ENCODE measurements at places on chromosomes 4 and X.
A peak's percentile ranks its signal among the peaks of the same experiment; 100 is the strongest.

DNA sequence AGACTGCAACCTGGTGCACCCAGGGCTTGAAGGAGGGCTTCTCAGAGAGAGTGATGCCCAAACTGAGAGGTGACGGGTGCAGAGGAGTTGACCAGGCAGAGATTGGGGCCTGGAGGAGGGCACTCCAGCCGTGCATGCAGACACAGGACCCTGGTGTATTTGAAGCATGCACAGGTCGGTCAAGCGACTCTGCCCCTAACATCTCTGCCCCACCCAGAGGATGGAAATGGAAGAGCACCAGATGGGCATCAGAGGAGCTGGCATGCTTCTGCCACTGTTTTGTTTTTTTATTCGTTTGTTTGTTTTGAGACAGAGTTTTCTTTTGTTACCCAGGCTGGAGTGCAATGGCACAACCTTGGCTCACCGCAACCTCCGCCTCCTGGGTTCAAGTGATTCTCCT lies 320.9 kb downstream of the EVC2 start:
- DNase-seq, result peak; percentile 11

- DNase-seq, result no peak
These were observed 4.0 kb upstream of the SLC2A9 start for GRCh38 chr4:10025230-10025806.

DNA sequence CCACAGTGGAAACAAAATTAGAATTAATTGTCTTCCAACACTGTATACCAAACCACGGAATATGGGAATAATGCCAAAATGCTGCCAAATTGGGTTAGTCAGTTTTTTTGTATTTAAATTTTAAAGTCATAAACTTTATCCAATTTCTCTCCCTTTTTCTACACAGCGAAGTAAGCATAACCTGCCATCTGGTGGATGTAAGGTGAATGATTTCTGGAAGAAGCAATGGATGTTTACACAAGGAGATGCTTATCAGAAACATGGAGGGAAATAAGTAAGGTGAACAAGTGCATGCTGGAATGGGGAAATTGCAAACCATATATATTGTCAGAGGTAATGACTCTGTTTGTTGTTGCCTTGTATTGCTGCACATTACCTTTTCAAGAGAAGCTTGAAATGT lies 691.9 kb downstream of the TECRL start:
- peak; percentile 34 for DNase-seq

- DNase-seq, result no peak
These were observed 141.7 kb downstream of the PAPSS1 start for GRCh38 chr4:107578321-107578720.

DNA sequence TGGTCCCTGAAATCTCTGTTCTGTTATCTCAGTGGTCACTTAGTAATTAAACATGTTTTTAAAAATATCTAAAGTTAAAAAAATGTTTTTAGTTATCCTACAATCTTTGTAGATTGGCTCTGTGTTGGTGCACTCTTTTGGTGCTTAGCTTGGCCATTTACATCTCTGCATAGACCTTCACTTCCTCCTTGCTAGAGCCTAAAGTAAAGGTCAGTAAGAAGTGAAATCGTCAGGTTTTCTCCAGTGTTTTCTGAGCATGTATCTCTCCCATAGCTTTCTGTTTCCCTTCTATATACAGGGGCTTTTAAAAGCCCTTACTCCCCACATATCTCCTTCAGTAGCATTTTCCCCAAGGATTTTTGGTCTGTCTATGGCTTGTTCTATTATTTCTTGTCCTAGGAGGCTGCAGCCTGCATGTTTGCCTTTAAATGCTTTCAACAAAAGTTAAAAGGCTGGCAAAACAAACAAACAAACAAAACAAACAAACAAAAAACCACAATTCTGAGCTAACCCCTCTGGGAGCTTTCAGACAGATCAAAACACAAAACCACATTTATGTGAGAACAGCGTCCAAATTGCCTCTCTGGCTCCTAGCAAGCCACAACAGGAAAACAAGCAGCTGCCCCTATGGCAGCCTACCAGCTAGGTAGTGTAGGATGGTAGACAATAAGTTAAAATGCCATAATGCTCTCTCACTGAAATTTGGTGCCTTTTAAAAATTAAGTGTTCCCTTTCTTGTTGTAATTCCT lies 27.3 kb upstream of the GPRASP2 start:
- DNase-seq, result no peak

DNA sequence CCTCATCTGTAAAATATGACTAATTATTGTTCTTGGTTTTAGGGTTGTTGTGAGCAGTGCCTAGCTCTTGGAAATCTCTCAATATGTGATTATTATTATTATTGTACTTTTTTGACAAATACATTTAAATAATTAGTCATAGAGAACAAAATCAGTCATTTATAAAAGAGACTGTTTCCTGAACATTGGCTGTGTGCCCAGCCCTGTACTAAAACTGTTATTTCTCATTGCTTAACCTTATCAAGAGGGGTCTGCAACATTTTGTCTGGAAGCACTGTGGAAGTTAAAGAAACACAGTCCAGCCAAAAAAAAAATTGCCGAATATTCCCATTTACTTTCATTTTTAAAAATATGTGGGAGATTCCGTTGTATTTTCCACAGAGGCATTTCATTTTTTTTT lies 989.2 kb upstream of the SLIT2 start:
- DNase-seq, result no peak

DNA sequence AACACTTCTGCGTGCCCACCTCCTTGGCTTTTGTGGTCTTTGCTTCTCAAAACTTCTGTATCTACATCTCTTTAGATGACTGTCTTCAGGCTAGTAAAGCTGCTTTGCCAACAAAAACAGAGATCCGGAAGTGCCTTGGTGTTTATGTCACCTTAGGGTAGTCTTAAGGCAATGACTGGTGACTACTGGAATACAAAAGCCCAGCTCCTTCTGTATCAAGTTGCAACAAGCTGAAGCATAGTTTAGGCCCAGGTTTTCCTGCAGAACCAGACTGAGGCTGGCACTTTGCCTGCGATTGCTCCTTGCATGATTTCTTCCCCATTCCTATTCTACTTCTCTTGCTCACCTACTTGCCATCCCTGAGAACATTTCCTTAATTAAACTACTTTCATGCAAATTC lies 333.8 kb downstream of the DMD start:
- DNase-seq, result no peak

GRCh38 chr4:145564540-145564939 lies 54.6 kb upstream of the MMAA start:
- DNase-seq, result no peak

DNA sequence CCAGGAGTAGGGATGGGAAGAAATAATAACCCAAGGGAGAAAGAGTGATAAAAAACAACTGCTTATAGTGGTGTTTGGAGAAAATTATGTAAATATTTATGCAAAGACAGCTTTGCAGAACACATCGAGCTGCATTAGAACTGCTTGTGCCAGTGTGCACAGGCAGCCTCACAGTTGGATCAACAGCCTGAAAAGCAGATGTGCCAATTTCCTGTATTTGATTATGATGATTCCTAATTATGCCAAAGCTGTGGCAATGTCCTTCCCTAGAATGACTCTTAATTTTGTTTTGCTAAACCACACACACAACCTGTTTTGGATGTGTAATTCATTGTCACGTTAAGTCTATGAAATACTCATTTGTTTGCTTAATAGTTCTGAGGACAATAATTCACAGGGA lies 30.6 kb upstream of the ANTXR2 start:
- peak; percentile 48 for DNase-seq

DNA sequence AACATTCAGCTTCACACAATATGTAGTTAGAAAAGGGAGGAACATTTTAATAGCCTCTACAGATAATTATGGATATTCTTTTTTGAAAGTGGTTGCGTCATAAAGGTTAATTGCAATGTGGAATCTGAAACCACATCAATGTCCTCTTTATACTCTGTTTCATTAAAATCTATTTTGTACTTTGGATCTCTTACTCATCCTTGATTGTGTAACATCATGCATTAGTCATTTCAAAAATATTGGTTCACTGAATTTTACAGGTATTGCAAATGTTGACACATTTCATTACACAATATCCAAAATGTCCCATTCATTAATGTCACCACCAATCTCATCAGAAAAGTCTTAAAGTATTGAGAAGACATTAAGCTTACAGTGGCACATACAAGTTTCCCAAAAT lies 62.7 kb upstream of the USP9X start:
- DNase-seq, result peak; percentile 53

- peak; percentile 91 for DNase-seq
These were observed 38.5 kb upstream of the FGFBP2 start for GRCh38 chr4:16001484-16001858.

DNA sequence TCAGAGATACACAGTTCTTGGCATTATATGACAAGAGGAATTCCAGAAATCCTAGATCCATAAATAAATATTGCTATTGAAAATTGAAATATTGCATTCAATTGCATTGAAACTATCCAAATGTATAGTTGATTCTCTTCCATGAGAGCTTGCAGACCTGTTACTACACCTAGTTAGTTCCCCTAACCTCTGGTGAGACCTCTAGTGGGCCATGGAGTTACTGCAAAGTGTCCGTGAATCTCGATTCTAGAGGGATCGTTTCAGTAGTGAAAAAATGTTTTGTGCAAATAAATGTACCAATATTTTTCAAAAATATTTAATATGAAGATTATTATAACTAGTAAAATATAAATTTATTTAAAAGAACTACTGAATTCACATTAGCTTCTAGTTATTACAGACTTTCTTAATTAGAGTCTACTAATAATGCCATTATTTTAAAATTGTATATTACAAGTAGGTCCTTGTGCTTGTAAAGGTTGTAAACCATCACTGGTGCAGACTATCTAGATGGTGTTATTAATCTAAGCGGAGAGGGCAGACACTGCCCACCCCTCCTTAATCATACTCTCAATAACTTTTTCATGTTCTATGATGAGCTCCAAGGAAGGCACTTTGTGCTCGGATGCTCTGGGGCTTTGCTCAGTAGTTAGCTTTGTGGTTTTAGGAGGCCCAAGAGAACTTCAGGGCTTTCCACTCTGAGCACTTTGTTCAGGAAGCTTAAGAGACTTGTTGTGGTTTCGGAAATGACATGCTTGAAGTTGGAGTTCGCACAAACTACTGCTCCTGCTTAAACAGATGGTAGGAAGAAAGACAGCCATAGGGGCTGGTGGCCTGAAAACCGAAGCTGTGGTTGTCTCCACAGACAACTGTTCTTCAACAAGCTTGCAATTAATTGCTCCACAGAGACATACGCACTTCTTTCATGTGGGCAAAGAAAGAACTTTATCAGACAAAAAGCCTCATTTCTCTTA lies 42.8 kb downstream of the IL21 start:
- DNase-seq, result peak; percentile 82

DNA sequence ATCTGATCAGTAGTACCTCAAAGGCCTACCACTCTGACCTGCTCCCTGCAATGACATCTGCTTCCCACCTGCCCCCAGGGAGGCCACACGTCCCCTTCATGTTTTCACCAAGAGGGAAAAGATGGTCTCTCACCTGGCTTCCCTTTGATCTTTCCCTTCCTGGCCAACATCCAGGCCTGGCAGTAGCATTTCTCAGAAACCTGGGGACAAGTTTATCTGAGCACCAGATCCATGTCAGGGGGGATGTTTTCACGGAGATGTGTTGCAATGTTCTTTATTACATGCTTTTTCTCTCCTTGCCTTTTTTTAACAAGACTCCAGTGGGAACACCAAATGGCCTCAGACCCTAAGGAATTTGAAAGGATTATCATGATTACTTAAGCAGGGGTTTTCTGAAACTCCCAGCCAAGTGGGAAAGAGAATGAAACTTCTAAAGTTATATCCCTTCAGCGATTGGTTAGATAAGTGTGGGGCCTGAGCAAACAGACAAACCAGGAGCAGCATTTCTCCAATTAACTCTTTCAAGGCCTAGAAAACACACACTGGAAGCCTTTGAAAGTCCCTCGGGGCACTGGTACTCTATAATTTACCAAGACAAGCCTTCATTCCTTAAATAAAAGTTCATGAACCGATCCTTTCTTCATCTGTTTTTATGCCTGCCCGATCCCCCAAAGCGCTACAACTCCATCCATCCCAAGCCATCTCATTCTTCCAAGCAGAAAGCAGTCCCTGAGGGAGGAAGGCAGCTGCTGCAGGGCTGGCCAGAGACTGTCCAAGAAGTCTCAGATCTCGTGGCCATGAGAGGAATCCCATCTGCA lies 94.1 kb downstream of the BCOR start:
- no peak for DNase-seq

DNA sequence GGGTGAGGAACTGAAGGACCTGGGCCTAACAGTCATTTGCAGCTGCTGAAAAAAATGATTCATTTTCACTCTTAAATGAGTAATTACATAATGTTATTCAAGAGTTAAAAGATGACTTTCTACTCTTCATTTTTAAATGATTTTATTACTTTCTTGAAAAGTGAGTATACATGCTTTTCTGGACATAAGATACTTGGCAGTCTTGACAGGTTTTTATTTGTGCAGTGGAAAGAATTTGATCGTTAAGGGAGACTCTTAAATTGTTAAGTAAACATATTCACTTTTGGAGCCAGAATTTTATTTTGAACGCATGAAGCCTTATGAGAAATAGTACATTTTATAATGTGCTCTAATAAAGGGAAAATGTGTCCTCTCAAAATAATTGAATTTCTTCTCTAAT lies 245.7 kb downstream of the TENM3 start:
- DNase-seq, result no peak

GRCh38 chr4:145720656-145721055 lies 40.7 kb downstream of the C4orf51 start:
- no peak for DNase-seq

DNA sequence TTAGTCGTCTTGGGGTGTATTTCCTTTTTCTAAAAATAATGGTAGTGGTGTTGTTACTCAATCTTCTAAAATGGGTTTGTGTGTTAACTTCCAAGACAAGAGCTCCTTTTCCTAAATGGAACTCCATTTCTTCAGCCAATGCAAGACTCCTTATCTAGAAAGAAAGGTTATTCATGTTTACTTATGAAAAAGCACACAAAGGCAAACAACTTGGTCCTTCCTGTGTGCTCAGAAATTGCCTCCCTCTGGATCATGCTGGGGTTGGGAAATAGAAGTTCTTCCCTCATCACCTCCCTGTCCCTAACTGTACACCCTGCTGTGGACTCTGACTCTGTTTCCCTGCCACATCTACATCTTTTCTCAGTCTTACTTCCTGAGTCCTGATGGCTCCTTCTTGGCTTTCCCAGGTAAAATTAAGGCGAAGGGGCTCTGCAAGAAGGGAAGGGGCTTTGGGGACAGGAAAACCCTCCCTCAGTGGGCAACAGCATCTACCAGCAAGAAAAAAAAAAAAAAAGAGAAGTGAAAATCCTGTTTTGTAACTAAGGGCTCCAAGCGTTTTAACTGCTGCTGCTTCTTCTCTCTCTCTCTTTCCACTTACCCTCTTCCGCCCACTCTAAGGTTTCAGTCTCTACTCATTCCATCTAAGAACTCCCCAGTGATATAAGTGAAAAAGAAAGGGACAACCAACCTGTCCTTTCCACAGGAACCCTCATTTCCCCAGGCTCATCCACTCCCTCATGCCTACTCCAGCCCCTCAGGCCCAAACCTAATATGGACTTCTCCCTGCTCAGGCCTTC lies 19.8 kb upstream of the TASL start:
- peak; percentile 77 for DNase-seq
